ENCODE measurements at places on chromosomes 5 and 9.

DNA sequence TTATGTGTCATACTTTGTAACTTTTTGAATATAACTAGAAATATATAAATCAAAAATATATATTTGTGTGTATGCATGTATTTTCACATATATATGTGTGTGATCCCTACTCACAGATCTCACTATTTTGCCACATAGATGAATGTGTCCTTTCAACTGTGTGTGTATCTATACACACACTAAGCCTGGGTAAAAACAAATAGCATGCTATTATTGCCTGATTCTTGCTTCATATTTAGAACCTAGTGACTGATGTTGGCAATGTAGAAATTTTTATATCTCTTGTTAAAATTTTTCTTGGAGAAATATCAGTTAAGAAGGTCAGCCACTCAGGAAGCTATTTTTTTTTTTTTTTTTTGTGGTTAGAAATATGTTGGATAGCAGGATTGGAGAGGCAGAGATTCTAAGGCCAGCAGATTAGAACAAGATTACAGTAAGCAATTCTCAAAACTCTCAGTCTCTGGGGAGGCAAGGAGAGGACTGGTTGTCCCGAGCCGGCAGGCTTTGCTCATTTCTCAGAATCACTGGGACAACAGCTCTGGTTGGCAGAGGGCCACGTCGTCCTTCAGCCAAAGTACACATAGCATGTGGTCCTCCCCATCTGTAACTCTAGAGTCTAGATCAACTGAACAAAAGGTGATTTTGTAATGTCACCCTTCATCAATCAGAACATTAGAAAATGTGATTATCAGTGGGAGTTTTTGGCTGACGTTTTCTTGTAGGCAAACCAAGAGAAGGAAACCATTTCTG, 19.7 kb downstream of the C6 start:
- ATAC-seq: peak; percentile 94

DNA sequence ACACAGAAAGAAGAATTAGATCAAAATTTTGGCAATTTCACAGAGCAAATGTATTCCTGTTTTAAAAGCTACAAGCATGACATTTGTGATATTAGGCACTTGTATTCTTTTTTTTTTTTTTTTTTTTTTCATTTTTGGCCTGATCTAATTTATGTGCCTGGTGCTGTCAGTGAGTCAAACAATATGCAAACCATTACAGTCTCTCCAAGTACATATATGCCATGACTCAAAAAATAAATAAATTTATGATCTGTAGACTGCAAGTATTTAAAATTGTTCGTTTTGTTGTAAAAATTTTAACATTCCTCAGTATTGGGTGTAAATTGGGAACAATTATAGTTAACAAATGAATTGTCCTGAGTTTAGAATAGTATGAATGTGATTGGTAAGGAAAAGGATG, 51.4 kb downstream of the CDH9 start:
- ATAC-seq: no peak

DNA sequence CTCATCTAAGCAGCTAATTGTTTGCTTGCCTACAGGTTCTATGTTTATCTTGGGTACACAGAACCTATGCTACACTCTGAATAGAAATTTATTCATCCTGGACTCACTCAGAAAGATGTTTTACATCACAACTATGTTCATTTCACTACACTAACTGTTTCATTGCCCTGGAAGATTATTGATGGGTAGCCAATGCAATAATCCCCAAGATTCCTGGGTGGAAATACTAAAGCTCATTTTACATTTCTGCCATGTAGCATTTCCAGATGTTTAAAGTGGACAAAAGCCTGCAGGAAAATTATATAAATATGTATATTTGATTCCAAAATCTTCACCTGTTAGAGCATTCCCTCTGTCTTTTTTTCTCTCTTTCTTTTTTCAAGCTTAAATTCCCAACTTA, 51.9 kb upstream of the IL7R start:
- no peak for ATAC-seq

DNA sequence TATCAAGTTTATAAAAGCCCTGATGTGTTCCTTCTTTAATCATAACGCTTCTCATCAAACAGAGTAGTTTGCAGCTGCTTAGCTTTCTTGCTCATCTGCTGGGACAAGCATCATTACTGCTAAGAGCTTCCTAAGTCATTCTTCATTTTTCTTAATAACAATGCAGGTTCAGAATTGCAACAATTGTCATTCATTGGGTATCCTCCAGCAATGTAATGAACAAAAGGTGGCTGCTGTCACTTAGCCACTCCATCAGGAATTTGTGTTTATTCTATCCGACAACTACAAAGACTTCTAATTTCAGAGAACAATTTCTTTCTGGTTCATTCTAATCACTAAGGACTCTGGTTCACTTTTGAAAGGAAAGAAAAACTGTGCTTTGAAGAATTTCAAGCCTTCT, 836.7 kb upstream of the CDH10 start:
- ATAC-seq: no peak

DNA sequence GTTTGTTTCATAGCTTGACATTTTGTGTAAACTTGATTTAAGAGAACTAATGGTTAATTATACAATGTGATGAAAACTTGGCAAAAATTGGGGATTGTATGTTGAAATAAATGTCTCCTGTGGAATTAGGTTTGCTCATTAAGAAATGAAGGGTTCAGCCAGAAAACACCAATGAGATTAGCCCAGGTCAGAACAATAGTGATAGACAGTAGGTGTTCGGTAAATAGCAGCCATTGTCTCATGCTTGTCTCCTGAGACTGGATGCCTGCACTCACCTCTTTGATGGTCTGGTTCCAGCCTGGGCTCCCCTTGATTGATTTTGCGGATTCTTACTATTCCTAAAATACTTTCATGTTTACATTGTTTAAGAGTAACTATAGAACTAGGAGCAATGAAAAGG, 135.5 kb downstream of the FBN2 start:
- ATAC-seq: no peak

DNA sequence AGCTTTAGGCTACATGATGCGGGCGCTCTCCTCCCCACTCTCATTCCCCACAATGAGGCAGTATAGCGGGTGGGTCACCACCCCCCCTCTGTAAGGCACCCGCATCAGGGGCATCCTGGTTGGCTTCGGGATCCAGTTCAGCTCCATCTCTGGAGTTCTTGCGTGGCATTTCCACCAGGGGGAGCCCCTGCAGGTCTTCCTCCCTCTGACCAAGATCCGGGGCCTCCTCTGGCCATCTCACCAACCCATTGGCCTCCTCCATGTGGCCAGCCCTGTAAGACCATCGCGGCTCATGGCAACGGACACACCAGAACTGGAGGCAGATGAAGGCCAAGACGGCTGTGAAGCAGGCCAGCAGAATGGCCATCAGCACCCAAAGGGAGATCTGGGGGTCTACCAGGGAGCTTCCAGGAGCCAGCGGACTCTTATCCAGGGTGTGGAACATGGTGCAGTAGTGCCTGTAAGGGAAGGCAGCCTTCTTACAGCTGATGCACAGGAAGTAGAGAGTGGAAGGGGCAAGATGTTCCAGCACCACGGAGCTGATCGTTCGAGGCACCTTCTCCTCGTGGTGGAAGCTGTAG, 77.0 kb downstream of the CYFIP2 start:
- no peak for ATAC-seq

DNA sequence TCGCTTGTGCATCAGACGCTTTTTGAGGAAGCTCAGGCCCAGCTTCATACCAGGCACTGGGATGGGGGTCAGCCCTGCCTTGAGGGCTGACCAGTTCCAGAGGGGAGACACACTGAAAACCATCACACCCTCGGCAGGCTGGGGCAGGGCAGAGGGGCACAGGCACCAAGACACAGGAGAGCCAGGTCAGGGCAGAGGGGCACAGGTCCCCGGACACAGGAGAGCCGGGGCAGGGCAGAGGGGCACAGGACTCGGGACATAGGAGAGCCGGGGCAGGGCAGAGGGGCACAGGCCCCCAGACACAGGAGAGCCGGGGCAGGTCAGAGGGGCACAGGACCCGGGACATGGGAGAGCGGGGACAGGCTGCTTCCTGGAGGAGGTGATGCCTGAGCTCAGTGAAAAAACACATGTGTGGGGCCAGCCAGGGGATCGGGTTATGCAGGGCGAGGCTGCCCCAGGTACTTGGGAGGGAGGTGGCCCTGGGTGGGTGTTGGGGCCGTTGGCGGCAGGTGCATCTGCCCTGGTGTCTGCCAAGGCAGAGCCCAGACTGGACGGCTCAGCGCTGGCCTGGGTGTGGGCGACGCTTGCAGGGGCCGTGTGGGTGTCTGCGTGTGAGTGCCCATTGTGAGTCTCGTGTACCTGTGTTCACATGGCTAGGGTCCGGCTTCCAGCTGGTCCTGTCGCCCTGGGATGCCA, 15.1 kb upstream of the SLC2A6 start:
- ATAC-seq: no peak
